Skin of body (tissue), 3 donors: ENCODE measurements at places on chromosomes 6 and 20. TPM values are rescaled to one million over a fixed set of nuclear protein-coding genes. Genes with fewer than 3 reads are reported as not detected.

SNTA1 gene
- 8.7 TPM for total RNA-seq

BMP7 gene
- total RNA-seq: 15.0 TPM

CST4 gene
- total RNA-seq: not detected

SLC22A23 gene
- 11.8 TPM for total RNA-seq

- DNase-seq: no peak
These were observed 175.4 kb upstream of the ZNF217 start for GRCh38 chr20:53769041-53769440.

DNA sequence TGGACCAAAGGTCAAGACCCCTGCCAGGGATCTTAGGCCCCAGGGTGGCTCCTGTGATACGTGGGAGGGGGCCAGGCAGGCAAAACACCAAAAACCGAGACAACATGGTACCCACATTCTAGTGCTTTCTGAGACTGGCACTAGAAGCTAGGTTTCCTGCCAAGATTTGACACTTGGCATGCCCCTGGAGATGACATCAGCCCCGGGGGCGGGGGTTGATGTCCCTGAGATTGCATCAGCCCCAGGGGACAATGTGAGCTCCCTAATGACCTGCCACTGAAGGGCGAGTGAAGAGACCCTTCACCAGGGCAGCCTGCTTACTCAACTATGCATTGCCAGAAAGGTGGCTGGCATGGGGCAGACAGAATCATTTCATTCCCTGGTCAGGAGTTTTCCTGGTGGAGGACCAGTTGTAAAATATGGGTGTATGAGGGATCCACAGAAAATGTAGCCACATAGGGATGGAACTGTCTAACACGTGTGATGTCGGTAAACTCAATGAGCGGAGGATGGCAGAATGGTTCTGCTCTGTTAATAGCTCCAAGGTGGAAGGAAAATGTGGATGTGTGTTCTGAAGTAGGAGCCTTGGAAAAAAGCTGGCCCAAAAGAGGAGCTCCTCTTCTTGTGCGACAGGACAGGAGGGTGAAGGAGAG, 219.7 kb downstream of the UNC5CL start:
- no peak for DNase-seq

GRCh38 chr20:20608041-20608440, 104.4 kb downstream of the RALGAPA2 start:
- DNase-seq: no peak

DNA sequence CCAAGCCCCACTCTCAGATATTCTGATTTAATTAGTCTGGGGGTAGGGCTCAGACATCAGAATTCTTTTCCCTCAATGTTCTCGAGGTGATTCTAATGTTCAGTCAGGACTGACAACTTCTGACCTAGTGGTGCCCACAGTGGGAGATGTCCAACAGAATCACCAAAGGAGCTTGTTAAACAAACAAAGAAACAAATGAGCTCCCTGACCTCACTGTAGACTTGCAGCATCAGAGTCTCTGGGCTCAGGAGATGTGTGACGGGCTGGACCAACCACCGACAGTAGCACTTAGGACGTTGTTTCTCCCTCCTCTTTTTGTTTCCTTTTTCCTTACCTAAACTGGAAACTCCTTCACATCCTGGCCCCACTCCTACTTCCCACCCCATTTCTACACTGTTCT, 49.3 kb downstream of the CLIC5 start:
- DNase-seq: no peak

DNA sequence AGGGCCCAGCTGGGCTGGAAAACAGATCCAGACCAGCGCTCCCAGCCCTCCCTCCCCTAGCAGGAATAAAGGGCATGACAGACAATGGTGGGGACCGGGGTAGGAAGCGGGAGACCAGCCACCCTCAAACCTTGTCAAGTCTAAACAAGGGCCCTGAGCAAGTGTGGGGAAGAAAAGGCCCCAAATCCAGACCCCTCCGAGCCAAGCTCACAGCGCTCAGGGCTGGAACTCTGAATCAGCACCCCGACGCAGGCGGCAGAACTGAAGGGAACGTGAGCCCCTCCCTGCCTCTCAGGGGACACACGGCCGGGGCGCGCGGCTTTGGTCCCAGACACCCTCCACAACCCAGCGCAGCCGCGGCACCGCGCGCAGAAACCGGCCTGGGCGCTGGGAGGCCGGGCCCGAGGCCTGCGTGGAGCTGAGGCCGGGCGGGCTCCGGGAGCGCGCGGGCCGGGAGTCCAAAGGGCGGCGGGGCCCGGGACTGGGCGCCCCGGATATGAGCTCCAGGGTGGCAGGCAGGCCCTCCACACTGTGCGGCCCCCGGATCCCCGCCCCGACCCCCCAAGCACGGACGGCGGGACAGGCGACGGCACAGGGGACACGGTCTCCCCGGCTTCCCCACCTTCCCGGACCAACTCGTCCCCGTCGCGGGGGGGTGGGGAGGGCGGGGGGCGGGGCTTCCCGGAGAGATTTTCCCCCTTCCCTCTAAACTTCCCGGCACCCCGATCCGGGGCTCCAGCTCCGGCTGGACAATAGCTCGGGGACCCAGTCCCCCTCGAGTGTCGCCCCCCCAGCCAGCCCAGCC, 641 bp downstream of the TEAD3 start:
- no peak for DNase-seq

- no peak for DNase-seq
These were observed 11.8 kb upstream of the TUBB2B start for GRCh38 chr6:3239110-3239830.

- no peak for DNase-seq
These were observed 16.9 kb upstream of the SRSF3 start for GRCh38 chr6:36577301-36577700.

GRCh38 chr20:58197185-58197469, 31.3 kb downstream of the ANKRD60 start:
- DNase-seq: no peak

- DNase-seq: peak; percentile 15
These were observed 49.4 kb upstream of the FYN start for GRCh38 chr6:111922454-111923297.

DNA sequence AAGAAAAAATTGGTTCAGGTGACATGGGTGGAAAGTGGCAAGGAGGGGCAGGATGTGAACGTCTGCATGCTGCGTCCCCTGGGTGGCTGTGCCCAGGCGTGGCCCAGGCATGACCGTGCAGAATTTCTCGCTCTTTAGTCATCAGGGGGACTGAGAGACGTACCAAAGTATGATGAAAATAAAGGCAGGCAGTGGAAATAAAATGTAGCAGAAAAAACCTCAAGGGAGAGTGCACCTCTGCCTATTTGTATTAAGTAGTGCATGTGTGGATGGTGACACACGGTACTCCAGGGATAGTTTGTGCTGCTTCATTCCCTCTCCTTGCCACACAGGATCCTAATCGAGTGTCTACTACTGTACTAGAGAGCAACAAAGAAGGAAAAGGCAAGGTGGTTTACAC, 81.1 kb downstream of the ATP9A start:
- no peak for DNase-seq

GRCh38 chr20:60104993-60105803, 147.0 kb downstream of the CDH26 start:
- DNase-seq: no peak

DNA sequence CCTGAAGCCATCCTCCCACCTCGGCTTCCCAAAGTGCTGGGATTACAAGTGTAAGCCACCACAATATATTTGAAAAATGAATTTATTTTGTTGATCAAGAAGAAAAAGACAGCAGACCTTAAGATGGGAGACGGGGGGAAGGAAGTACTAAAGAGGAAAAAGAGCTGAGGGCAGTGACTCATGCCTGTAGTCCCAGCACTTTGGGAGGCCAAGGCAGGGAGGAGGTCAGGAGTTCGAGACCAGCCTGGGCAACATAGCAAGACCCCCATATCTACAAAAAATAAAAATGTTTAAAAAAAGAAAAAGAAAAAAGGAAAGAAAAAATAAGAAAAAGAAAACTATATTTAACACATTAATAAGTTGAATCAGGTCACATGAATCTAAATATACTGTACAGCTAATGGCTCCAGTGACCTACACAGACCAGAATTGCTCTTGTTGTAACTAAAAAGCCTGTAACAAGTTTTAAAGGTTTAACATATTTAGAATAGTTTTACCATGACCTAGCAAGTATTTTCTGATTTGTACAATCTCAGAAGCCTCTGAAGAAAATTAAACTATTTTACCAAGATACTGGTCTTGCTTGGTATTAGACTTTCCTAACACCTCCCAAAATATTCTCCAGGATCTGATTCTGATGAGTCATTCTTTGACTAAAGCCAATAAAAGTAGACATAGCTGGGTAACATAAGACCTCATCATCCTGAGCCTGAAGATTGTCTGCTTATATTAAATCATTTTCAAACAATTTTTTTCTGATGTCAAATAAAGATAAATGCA, 4.3 kb upstream of the AKIRIN2 start:
- DNase-seq: no peak

GRCh38 chr6:170523256-170524171, 29.6 kb downstream of the PSMB1 start:
- DNase-seq: no peak

- DNase-seq: no peak
These were observed 87.5 kb downstream of the MEI4 start for GRCh38 chr6:77740380-77740779.

- no peak for DNase-seq
These were observed 53.8 kb upstream of the POLR1H start for GRCh38 chr6:30007132-30007764.

GRCh38 chr6:143157131-143157530, 96.4 kb downstream of the AIG1 start:
- no peak for DNase-seq

DNA sequence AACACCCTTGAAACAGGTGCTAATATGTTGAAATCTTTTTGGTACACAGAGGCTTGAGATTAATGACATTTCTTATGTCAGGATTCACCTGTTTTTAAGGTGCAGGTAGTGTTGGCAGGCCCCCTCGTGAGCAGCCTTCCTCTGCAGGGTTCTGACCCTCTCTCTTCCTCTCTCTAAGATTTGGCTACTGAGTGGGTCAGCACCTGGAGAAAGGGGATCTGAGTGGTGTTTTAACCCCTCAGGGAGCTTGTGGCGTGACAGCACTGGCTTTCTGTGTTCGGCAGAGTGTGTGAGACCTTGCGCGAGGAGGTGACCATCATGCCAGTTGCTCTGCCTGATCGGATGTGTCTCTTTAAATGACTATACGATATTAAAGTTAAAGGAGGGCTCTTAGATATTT, 37.1 kb downstream of the HIVEP1 start:
- DNase-seq: no peak

DNA sequence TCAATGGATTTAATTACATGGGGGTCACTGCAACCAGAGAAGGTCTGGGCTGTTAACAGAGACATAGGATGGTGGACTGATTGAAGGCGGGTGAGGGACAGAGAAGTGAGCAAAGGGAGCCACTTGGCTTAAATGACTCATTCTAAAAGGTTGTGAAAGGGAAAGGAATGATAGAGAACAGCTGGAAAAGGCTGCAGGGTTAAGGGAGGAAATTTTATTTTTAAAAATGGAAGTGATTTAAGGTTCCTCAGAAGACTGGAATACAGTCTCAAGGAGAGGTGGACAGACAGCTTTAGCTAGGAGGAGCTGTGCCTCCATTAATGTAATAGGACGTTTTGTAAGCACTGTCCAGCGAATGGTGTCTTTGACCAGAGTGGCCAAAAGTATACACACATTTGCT, 46.7 kb downstream of the RGS17 start:
- DNase-seq: no peak

- DNase-seq: no peak
These were observed 1308.1 kb upstream of the GJE1 start for GRCh38 chr6:140824595-140824994.

DNA sequence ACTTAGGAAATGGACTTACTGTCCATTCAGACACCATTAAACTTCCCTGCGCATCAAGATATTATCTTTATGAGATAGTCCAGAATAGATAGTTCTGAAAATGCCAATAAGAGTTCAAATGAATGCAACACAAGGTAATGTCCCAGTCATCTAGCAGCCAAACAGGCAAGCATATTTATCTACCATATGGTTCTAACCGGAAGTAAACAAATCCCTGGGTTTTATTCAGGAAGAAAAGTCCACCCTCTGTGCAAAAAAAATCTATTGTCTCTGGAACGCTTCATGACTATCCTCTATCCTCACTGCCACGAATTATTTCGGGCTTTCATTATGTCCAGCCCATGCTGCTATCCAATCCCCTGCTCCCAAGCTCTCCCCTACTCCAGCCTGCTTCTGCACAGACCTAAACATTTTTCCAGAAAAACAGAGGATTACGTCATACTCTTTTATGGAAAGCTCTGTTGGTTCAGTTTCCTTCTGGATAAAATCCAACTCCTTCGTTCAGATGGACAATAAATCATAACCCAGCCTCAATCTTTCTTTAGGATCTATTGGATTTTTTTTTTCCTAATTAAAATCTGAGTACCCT, 11.4 kb downstream of the PPIL6 start:
- DNase-seq: peak; percentile 83
